ENCODE measurements at places on chromosomes 2 and 18.

DNA sequence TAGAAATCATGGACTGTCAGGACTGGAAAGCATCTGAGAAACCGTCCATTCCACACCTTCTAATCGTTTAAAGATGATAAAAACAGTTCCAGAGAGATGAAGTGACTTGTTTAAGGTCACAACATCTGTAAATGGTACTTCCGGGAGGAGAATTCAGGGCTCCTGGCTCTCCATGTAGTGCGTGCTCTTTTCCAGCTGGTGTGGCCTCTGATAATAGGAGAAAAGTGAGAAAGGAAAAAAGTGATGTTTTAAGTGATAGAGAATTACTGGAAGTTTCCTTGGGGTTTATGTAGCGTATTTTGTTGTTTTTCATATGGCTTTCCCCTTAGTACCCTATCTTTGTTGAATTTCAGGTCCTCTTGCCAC lies 663 bp downstream of the C2orf49 start:
- DNase-seq: no peak

- DNase-seq: no peak
Measured at GRCh38 chr2:133635131-133635530, 66.9 kb upstream of the NCKAP5 start.

DNA sequence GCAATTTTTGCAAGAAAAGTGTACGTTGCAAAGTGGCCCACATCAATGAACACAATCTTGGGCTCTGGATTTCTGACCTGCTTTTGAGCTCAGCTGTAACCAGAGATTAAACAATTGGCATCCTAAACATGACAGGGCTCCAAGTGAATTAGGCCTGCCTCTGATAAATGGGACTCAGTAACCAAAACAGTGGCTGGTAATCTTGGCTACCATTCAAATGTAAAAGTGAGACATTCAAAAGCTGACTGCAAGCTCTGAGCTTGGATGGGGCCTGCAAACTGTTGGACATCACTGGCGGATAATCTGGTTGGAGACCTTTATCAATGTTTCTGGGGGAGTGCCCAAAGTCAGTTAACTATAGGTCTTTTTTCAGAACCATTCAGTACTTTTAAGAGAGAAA lies 160.7 kb downstream of the RAB3GAP1 start:
- no peak for DNase-seq

DNA sequence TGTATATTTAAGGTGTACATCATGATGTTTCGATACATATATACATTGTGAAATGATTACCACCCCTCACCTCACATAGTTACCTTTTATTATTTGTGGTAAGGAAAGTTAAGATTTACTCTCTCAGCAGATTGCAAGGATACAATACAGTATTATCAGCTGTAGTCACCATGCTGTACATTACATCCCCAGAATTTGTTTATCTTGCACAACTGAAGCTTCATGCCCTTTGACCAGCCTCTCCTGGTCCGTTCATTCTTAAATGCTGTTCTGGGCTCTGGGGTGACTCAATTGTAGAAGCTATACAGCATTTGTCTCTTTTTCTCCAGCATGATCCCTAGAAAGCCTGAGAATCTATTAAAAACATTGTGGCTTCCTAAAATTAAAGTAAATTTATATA lies 90.8 kb downstream of the PTPRM start:
- DNase-seq: no peak

GRCh38 chr18:652131-652530 lies 5.3 kb upstream of the TYMS start:
- DNase-seq: no peak

DNA sequence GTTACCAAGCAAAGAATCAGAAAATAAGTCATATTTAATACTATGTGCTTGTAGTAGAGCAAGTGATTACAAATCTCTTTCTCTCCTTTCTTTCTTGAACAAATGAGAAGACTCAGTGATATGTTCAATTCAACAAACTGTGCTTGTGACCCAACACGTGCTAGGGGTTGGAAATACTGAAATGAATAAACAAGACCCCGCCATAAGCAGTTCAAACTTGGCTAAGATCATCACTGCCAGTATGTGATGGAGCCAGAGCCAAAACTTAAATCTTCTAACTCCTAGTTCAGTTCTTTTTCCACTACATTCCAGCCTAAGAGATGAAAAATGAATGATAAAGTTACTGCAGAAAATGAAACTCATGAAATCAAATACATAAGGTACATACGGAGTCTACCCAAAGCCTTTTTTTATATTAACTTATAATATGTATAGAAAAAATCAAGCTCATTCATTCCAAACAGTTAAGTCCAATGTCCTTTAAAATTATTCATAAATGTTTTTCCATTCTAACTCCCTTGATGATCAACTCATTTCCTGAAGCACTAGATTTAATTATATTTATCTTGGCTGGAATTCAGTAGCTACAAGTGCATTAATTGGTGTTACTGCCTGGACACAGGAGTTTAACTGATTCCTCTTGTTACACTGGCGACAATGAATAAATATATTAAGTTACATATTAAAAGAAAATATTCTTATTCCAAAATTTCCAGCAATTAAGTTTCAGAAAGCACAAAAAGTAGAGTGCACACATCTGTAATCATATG lies 36.0 kb downstream of the GALNT3 start:
- no peak for DNase-seq

DNA sequence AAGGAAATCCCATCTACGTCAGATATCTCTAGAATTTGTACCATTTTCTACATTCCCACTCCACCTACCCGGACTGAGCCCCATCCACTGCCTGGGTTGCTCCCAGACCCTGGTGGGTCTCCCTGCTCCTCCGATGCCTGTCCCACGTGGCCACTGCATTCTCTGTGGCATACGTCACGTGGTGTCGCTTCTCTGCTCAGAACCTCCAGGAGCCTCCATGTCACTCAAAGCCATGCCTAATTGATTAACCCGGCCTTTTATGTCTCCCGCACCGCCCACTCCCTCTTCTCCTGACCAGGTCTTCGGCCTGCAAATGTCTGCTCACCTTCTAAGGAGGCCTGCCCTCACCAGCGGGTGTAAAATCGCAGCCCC lies 176.6 kb downstream of the HDAC4 start:
- no peak for DNase-seq

DNA sequence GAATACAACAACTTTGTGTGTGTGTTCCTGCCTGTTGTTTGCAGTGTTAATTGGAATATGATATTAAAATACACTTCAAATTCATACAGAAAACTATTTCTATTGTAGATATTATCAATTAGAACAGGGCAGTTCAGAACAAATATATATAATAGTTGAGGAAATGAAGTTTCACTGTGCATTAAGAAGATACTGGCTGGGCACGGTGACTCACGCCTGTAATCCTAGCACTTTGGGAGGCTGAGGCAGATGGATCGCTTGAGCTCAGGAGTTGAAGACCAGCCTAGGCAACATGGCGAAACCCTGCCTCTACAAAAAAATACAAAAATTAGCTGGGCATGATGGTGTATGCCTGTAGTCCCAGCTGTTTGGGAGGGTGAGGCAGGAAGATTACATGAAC lies 79.3 kb downstream of the ASAP2 start:
- DNase-seq: no peak

DNA sequence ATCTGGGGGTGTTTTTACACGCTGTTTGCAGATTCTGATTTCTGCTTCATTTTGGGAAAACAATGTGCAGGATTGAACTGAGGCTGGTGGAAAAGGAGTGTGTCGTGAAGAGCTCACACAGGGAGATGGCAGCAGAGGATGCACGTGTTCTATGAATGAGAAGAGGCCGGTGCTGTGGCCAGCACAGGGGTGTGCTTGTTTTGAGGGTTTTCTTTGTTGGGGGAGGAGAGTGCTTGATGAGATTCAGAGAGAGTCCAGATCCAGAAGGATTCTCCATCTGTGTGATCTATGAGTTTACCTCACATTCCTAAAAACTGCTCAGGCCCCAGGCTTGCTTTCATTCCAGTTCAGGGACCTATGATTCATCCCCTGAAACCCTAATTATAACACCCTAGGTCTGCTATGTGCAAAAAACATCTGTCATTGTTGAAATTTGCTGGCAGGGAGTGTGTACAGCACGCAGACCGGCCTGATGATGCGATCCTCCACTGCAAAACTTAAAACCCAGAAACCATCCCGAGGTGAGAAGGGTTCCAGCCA lies 12.1 kb downstream of the TGFA start:
- no peak for DNase-seq

- DNase-seq: no peak
Measured at GRCh38 chr2:217934321-217935131, 68.3 kb downstream of the TNS1 start.

DNA sequence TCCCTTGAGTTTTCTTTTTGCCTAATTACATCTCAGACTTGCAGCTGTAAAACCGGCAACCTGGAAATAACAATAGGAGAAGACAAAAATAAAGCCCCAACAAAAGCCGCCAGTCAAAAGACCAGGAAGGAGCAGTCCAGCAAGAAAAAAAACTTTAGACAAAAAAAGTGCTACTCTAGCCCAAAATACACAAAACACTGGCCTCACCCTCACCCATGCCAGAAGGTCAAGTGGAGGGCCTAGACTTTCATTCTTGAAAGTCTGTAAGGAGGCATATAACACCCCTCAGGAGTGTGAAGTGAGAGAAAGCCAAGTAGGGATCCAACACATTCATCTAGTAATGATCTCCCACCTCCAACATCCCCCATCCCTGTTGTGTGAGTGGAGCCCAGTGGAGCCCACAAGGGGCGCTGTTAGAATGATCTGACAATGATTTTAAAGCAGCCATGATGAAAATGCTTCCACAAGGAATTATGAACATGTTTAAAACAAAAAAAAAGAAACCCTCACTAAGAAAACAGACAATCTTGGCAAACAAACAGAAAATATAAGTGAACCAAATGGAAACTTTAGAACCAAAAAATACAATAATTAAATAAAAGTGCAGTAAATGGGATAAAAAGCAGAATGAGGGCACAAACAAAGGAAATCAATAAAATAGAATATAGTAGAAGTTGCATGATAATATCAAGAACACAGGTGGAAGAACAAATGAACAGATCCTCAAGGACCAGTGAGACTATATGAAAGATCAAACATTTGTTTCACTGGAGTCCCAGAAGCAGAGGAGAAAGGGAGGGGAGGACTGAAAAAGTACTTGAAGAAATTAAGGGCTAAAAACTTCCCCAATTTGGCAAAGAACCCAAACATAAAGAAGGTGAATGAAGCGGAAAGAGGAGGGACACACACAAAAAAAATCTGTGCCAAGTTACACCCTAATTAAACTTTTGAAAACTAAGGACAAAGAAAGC lies 23.9 kb downstream of the SESTD1 start:
- DNase-seq: no peak

GRCh38 chr2:29567906-29568520 lies 353.4 kb downstream of the ALK start:
- DNase-seq: no peak

- no peak for DNase-seq
Measured at GRCh38 chr2:23583467-23583866, 198.5 kb downstream of the KLHL29 start.

- DNase-seq: no peak
Measured at GRCh38 chr18:28637897-28638296, 461.0 kb upstream of the CDH2 start.

GRCh38 chr2:168649105-168649504 lies 153.3 kb upstream of the NOSTRIN start:
- no peak for DNase-seq

GRCh38 chr2:197708331-197708730 lies 3.2 kb downstream of the MARS2 start:
- DNase-seq: no peak

DNA sequence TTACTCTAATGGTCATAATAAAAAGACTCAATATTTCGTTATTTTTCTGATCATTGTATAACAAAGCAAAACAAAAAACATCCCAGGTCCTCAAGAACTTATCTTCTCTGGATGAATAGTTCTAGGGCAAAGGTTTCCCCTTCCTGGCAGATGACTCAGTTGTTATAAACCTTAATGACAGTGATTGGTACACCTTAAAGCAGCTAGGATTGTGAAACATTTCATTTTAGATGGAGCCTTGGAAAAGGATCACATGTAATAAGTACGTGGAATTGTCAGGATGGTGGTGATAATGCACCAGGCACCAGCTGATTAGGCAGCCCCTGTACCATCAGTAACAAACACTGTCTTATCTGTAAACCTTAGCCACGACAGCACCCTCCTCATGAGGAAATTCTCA lies 47.2 kb downstream of the MEP1B start:
- no peak for DNase-seq

DNA sequence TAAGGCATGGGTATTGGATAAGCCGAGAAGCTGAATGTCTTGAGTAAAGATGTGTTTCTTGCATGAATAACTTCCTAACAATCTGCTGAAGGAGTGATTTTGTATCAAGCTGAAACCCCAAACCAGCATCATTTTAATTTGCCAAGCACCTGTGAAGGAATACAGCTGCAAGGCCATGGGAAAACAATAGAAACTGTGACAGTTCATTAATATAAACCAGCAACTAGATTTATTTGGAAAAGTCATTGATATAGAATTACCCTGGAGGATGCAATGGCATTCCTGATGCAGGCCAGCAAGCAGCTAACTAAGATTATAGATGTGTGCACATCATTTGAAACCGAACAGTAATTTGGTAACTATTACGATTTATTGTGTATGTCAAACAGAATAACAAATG lies 155.7 kb upstream of the TCF4 start:
- DNase-seq: no peak

- DNase-seq: no peak
Measured at GRCh38 chr2:27627963-27628766, 647 bp downstream of the CCDC121 start.

DNA sequence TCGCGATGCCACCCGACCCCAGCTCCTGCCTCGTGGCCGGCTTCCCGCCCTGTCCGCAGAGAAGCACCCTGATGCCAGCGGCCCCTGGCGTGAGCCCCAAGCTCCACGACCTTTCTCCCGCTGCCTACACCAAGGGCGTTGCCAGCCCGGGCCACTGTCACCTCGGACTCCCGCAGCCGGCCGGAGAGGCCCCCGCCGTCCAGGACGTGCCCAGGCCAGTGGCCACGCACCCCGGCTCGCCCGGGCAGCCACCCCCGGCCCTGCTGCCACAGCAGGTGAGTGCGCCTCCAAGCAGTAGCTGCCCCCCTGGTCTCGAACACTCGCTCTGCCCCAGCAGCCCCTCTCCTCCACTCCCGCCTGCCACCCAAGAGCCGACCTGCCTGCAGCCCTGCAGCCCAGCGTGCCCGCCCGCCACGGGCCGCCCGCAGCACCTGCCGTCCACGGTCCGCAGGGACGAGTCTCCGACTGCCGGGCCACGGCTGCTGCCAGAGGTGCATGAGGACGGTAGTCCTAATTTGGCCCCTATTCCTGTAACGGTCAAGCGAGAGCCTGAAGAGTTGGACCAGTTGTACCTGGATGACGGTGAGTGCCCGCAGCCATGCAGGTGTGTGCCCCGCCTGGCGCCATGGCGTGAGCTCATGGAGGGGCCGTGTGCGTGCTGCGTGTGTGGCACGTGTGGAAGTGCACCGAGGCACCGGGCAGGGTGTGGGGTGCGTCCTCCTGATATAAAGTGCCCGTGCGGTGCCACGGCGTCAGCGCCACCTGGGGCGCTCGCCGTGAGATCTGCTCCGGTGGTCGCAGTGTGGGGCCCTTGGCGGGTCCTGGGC lies 90.8 kb downstream of the NFATC1 start:
- DNase-seq: no peak

DNA sequence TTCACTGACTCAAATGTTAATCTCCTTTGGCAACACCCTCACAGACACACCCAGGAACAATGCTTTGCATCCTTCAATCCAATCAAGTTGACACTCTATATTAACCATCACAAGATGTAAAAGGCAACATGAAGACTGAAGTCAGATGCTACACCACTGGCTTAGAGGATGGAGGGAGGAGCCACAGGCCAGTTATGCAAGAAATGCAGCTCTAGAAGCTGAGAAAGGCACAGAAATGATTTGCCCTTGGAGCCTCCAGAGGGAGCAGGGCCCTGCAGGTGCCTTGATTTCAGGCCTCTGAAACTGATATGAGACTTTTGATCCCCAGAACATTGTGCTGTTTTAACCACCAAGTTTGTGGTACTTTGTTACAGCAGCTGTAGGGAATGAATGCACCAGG lies 276.3 kb downstream of the KCNS3 start:
- DNase-seq: no peak
